GM23248 (cell line): ENCODE measurements at places on chromosomes 12 and 14.

GRCh38 chr14:67620217-67620785, 581 bp downstream of the ARG2 start:
- DNase-seq, result peak; percentile 48

GRCh38 chr12:25651931-25652330, 98.8 kb upstream of the LMNTD1 start:
- DNase-seq, result no peak

- DNase-seq, result no peak
Observed at GRCh38 chr12:63321373-63321772, 170.4 kb upstream of the AVPR1A start.

DNA sequence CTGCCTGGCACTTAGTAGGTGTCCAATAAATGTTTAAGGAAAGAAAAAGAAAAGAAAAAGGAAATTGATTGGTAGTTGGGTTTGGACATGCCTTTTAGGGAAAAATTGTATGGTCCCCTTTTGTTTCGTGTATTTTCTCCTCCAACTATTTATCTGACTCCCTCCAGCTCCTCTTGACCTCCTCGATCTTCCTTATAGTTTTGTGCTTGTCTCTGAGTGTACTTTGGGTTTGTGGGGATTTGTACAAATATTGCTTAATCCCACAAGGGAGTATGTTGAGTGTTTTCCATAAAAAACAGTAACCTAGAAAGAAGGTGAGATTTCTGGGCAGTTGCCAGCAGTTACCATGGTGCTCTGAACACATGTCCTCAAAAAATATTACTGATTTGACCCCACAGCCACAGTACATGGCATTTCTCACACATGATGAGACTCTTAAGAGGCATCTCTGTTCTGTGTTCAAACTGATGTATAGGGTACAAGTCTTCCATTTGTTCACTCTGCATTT, 15.7 kb downstream of the PLEKHG7 start:
- DNase-seq, result no peak

GRCh38 chr12:100185361-100185894, 15.2 kb upstream of the ACTR6 start:
- peak; percentile 46 for DNase-seq

DNA sequence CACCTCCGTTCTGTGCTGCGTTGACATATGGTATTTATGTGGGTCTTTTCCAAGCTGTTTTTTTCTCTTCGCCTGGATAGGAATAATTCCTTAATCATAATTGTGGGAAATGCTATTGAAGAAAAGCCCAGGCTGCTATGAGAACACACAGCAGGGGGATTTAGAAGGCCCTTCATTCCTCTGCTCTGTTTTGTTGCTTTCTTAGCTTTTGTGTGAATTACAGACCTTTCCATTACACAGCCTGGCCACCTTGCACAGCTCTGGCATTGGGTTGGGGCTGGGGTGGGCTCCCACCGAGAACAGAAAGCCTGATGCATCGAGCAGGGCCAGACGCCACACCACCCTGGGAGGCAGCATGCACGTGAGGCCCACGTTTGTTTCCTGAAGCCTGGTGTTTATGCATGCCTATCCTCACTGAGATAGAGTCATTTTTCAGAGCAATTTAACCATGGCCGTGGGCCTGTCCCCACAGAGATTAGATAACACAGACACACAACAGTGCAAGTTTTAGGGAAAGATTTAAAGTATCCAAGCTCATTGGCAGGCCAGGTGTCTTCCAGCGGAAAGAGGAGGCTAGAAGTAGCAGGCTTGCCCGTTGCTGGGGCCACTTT, 287.6 kb upstream of the PWP1 start:
- DNase-seq, result no peak

- no peak for DNase-seq
Observed at GRCh38 chr12:38374751-38375150, 58.2 kb downstream of the ALG10B start.

- DNase-seq, result no peak
Observed at GRCh38 chr12:49702676-49703215, 4.5 kb downstream of the FMNL3 start.

- DNase-seq, result peak; percentile 77
Observed at GRCh38 chr12:54958048-54958658, 26.4 kb downstream of the TESPA1 start.
